Osteocyte (in vitro differentiated cells): ENCODE measurements at places on chromosomes 11 and 22. TPM values are rescaled to one million over a fixed set of nuclear protein-coding genes. Genes with fewer than 3 reads are reported as not detected.

The ADM gene
- total RNA-seq = 239 and 244 TPM in 2 replicates

The FOLR1 gene
- not detected in 2 replicates for total RNA-seq

The RTN4R gene
- total RNA-seq = 1.5 and 2.1 TPM in 2 replicates

- H3K27me3 ChIP-seq = no peaks in the 10 kb centered on the region
- no peaks in the 10 kb centered on the region for H3K36me3 ChIP-seq
- H3K4me1 ChIP-seq = peaks cover 1% of the 10 kb centered on the region
- DNase-seq = no peak
These were observed 438.1 kb downstream of the SOX6 start for GRCh38 chr11:15918212-15918611.

DNA sequence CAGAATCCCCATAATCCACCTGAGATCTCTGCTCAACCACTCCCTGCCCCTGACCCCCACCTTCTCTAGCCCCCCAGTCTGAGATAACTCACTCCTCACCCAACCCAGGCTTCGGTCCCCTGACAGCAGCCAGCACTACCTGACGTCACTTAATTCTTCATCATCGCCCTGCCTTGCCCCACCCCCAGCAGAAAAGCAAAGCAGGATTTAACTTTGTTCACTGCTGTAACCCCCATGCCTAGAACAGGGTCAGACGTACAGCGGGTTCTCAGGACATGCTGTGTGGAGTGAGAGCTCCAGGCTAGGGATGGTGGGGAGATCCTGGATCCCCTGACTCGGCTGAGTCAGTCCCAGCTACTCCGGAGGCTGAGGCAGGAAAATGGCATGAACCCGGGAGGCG is 45.8 kb downstream of the ELFN2 start:
- no peak for DNase-seq
- peaks cover 3% of the 10 kb centered on the region for H3K4me1 ChIP-seq
- peaks cover 32% of the 10 kb centered on the region for H3K27me3 ChIP-seq
- H3K4me3 ChIP-seq = no peak overlapping the region
- no peak overlapping the region for H3K27ac ChIP-seq

The F2 gene
- total RNA-seq = 0.19 TPM in 1 of 2 replicates, not detected in the other

- H3K27ac ChIP-seq = no peak overlapping the region
- H3K4me3 ChIP-seq = no peak overlapping the region
- no peaks in the 10 kb centered on the region for H3K36me3 ChIP-seq
- DNase-seq = no peak
These were observed 11.2 kb upstream of the OAF start for GRCh38 chr11:120199613-120200012.

The BCO2 gene
- 1.4 and 1.5 TPM in 2 replicates for total RNA-seq

DNA sequence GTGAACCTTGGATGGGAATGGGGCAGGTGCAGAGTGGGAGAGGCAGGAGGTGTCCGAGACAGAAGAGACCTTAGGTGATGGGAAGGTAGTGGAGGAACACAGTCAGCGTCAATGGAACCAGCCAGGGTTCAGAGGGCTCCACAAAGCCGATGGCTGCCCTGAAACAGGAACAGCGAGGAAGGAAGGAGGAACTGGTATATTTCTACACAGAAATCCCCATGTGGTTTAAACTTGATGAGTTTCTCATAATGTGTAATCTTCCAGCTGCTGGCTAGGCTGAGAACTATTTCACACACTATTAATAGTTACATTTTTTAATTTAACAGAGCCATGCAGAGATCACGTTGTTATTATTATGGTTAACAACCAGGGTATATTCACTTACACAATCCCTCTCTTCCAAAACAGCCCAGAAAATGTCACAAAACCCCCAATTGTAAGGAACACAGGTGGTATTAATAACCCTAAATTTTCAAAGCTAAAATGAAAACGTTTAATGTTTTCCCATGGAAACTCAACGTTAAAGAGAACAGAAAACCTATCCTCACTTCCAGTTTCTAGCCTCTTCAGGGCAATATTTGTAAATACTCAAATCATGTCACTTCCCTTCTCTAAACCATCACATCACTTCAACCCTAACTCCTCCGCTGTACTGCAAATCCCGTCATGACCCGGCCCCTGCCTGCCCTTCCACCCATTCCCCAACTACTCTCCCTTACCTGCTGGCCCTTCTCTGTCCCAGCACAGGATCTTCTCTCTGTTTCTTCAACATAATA is 74.5 kb upstream of the ARFGAP3 start:
- H3K4me1 ChIP-seq = peaks cover 72% of the 10 kb centered on the region
- peak overlapping the region; percentile 100 for H3K27ac ChIP-seq
- no peaks in the 10 kb centered on the region for H3K36me3 ChIP-seq
- no peak for DNase-seq

DNA sequence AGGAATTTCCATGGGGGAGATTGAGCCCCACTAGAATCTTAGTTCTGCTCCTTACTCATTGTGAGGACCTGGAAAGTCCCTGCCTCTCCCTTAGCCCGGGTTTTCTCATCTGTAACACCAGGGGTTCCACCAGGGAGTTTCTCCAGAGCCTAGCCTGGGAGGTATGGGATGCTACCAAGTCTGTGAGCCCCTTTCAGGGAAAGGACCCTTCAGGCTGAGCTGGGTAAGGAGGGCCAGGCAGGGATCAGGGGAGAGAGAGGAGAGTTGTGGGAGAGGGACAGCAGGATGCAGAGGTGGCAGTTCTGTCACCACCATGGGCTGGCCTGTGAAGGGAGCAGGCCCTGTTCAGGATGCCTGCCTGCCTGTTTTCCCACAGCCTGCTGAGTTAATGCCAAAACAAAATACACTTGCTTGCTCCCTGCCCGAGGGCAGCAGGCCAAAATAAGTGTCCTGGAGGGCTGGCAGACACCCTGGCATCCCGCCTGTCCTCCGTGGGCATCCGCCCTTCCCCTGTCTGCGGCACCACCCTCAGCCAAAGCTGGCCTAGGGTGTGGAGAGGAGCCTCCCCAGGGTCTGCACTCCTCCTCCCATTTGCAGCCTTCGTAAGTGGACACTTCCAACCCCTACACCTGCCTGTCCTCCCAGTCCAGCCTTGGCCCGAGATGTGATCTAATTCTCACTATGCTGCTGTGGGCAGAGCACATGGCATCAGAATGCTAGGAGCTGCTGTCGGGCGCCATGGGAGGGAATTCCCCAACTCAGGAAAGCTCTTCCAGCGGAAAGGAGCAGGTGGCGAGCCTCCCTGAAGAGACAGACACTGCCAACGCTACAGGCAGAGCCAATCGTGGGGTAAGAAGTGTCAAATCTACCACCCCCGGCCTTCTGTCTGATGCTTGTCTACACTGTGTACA is 5.9 kb upstream of the FCHSD2 start:
- H3K4me1 ChIP-seq = peaks cover 29% of the 10 kb centered on the region
- H3K27me3 ChIP-seq = no peaks in the 10 kb centered on the region
- H3K4me3 ChIP-seq = no peak overlapping the region
- DNase-seq = no peak
- no peaks in the 10 kb centered on the region for H3K36me3 ChIP-seq
- peak overlapping the region; percentile 40 for H3K27ac ChIP-seq

The TSPAN4 gene
- 163 and 175 TPM in 2 replicates for total RNA-seq

- peak overlapping the region; percentile 79 for H3K27ac ChIP-seq
- no peak overlapping the region for H3K4me3 ChIP-seq
- H3K36me3 ChIP-seq = no peaks in the 10 kb centered on the region
- H3K27me3 ChIP-seq = no peaks in the 10 kb centered on the region
- no peak for DNase-seq
These were observed 5.2 kb upstream of the LIF start for GRCh38 chr22:30251711-30252110.

The SMC1B gene
- not detected in 2 replicates for total RNA-seq

DNA sequence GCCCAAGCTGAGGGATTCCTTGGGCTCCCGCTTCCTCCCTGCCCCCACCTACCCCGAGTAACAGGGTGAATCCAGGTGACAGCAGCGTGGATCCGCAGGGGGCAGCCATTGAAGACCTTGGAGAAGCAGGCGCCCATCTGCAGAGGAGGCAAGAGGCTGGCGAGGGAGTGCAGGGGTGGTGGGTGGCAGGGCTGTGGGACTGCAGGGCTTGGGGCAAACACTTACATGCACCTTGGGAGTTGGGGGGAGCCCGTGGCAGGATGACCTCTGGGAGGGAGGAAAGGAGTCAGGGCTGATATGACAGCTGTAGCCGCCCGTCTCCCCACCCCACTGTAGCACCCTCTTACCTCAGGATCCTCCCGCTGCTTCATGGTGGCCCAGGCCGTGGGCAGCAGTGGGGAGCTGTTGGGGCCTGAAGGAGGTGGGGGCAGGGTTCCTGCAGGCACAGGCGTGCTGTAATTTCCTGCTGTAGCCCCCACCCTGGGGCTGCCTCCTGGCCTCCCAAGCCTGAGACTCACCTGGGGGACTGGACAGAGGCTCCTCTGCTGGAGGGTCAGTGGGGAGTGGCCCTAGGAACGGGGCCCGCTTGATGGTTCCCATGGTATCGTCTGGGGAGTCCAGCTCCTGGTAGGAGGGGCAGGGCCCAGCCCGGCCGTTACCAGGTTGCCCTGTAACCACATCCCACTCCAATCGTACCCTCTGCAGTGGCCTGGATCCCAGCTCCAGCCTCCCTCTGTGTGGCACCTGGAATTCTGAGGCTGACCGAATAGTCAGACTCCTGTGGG is 6.1 kb downstream of the MAP4K2 start:
- no peak for DNase-seq
- peaks cover 6% of the 10 kb centered on the region for H3K4me1 ChIP-seq
- no peaks in the 10 kb centered on the region for H3K27me3 ChIP-seq
- H3K4me3 ChIP-seq = no peak overlapping the region

The POTEH gene
- not detected in 2 replicates for total RNA-seq

- H3K27ac ChIP-seq = no peak overlapping the region
- no peak overlapping the region for H3K4me3 ChIP-seq
- H3K4me1 ChIP-seq = peaks cover 18% of the 10 kb centered on the region
- no peaks in the 10 kb centered on the region for H3K27me3 ChIP-seq
These were observed 26.9 kb downstream of the POLR3H start for GRCh38 chr22:41517172-41518047.

The NFAM1 gene
- total RNA-seq = not detected in 2 replicates

The TXN2 gene
- 67.4 and 70.0 TPM in 2 replicates for total RNA-seq

DNA sequence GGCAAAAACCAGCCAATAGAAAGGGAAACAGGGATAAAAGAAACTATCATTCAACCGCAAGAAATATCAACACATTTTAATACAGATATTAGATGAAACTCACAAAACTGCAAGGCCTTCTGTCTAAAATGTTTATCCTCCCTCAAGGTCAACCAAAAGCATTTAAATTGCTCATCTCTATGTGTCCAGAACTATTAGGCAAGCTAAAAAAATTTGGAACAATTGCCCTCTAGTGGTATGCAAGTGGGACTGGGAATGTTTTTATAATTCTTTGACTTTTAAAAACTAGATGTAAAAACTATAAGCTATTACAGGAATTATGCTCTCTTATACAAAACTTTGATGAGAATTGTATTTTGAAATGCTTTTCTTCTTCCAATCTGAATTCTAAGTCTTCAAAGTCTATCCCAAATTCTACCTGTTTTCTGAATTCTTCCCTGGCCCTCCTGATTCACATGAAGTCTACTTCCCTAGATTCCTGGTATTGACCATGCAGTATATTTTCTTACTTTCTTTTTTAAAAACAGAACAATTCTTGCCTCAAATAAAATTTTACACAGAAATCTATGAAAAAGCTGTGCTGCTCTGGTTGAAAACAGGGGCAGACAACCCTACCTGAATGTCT is 4.9 kb downstream of the CWC15 start:
- no peaks in the 10 kb centered on the region for H3K27me3 ChIP-seq
- H3K4me3 ChIP-seq = no peak overlapping the region
- peaks cover 25% of the 10 kb centered on the region for H3K4me1 ChIP-seq
- H3K27ac ChIP-seq = peak overlapping the region; percentile 48

- peak overlapping the region; percentile 82 for H3K27ac ChIP-seq
- peaks cover 54% of the 10 kb centered on the region for H3K4me1 ChIP-seq
- no peak overlapping the region for H3K4me3 ChIP-seq
- DNase-seq = no peak
These were observed 75.3 kb downstream of the ST3GAL4 start for GRCh38 chr11:126430581-126431335.

GRCh38 chr11:28674433-28675103 is 566.4 kb downstream of the METTL15 start:
- peaks cover 11% of the 10 kb centered on the region for H3K4me1 ChIP-seq
- H3K27ac ChIP-seq = no peak overlapping the region
- no peaks in the 10 kb centered on the region for H3K27me3 ChIP-seq
- no peaks in the 10 kb centered on the region for H3K36me3 ChIP-seq

The C11orf42 gene
- not detected in 2 replicates for total RNA-seq

DNA sequence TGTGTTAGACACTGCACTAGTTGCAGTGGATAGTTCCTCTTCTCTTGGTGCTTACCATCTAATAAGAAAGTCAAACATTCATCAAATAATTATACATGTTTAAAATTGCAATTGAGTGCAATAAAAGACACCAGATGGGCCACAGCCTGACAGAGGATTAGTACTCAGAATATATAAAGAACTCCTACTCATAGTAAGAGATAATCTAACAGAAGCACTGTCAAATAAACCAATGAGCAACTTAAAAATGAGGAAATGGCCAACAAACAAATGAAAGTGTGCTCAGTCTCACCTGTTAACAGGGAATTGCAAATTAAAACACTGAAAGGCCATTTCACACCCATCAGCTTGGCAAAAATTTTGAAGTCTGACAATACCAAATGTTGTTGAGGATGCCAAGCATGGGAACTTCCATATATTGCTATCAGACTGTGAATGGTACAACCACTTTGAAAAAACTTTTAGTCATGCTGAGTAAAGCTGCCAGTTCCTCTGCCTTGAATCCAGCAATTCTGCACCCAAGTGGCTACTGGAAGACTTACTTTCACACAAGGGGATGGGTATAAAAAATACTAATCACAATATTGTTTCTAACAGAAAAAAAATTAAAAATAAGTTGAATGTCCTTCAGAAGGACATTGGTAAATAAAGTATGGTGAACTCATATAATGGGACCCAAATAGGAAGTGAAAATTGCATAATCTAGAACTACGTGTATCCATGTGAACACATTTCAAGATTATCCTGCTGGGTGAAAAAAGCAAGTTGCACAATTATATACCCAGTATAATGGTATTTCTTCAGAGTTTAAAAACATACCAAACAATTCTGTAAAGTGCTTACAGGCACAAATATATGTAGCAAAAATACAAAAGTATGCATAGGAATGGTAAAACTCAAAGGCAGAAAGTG is 41.4 kb upstream of the CREB3L1 start:
- peaks cover 32% of the 10 kb centered on the region for H3K4me1 ChIP-seq
- H3K27me3 ChIP-seq = peaks cover 16% of the 10 kb centered on the region
- H3K27ac ChIP-seq = no peak overlapping the region
- H3K36me3 ChIP-seq = peaks cover 6% of the 10 kb centered on the region
- no peak for DNase-seq

The ACR gene
- total RNA-seq = not detected in 2 replicates

GRCh38 chr11:329886-330253 is 9.2 kb upstream of the IFITM3 start:
- H3K27me3 ChIP-seq = no peaks in the 10 kb centered on the region
- H3K36me3 ChIP-seq = no peaks in the 10 kb centered on the region
- no peak overlapping the region for H3K27ac ChIP-seq
- H3K4me3 ChIP-seq = no peak overlapping the region
- DNase-seq = no peak
- peaks cover 57% of the 10 kb centered on the region for H3K4me1 ChIP-seq
